ENCODE measurements at places on chromosomes 13 and 19.
A peak's percentile ranks its signal among the peaks of the same experiment; 100 is the strongest.

DNA sequence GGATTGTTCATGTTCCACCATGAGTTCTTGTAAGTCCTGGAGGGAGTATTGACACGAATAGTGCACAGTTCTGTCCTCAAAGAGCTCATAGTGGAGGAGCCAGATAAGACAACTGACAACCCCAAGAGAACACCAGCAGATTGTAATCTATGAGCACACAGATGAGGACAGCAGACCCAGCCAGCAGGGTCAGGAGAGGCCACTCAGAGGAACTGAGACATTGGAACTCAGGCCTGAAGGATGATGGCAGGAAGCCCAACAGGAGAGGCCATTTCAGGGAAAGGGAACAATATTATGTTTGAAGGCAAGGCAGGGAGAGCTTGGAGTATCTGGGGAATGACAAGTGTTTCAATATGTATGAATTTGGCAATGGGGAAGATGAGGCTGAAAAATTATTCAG is 63.7 kb upstream of the IPO5 start:
- DNase-seq = peak; percentile 14

DNA sequence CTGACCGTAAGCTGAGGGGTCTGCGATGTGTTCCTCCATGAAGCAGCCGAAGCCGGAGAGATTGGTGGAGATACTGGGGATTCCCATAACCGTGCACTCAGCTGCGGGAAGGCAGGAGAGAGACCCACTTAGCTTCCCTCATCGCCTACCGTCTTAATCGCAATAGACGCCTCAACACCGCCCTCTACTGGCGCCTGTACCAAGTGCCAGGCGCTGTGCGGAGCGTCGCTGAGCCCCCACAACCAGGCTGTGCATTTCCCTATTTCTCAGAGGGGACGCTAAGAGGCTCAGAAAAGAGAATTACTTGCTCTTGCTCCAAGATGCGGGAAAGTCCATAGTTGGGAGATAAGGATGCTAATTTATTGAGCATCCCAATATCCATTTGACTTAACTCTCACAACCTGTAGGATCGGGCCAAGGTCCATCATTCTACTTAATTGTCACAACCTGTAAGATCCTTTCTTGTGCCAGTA is 5.8 kb downstream of the FTL start:
- peak; percentile 82 for DNase-seq

DNA sequence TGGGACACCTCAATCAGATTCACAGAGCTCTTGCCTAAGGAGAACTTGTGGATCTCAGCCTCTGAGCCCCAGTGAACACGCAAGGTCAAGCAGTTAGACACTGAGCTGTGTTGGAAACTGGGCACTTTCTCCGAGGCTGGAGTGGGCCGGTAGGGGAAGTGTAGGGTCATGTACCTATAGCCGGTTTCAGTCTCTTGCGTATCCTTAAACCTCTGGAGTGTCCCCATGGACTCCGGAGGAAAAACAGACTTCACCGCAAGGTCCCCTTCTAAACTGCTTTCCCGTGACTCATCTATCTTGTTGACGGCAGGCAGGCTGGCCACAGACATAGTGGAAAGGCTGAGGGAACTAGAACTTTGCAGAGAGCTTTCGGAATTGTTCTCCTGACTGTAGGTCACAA is 11.3 kb downstream of the IQCN start:
- no peak for DNase-seq

DNA sequence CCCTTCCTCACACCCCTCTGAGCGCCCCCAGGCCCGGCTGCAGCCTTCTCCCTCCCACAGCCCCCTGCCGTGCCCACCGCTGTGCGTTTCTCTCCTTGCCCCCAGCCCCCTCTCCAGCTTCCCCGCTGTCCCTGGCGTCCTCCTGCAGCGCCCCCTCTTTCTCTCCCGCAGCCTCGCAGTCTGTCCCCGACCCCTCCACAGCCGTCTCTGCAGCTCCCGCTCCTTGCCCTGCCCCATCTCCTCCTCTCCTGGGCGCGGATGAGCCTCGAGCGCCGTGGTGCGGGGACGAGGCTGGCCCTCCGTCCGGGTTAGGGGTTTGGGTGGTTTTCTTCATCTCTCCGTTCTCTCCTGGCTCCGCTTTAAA is 1.1 kb downstream of the KMT5C start:
- peak; percentile 40 for DNase-seq

- DNase-seq = no peak
Observed at GRCh38 chr13:46097015-46097414, 7.8 kb downstream of the CPB2 start.

DNA sequence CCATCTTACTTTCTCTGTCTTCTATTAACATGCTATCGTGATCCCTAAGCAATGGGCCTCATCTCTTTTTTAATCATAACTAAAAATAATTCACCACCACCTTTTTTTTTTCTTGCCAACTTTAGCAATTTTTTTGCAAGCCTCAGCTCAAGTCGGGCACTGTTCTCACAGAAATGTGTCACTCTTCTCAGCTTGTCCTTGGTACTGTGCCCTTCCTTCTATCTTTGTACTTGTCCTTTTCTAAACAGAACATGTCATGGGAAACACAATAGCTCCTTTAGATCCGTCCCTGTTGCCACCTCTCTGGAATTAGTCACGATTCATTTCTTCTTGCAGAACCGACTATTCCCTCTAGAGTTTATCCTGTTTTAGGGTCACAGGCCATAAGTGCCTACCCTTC is 10.3 kb downstream of the SERP2 start:
- no peak for DNase-seq

DNA sequence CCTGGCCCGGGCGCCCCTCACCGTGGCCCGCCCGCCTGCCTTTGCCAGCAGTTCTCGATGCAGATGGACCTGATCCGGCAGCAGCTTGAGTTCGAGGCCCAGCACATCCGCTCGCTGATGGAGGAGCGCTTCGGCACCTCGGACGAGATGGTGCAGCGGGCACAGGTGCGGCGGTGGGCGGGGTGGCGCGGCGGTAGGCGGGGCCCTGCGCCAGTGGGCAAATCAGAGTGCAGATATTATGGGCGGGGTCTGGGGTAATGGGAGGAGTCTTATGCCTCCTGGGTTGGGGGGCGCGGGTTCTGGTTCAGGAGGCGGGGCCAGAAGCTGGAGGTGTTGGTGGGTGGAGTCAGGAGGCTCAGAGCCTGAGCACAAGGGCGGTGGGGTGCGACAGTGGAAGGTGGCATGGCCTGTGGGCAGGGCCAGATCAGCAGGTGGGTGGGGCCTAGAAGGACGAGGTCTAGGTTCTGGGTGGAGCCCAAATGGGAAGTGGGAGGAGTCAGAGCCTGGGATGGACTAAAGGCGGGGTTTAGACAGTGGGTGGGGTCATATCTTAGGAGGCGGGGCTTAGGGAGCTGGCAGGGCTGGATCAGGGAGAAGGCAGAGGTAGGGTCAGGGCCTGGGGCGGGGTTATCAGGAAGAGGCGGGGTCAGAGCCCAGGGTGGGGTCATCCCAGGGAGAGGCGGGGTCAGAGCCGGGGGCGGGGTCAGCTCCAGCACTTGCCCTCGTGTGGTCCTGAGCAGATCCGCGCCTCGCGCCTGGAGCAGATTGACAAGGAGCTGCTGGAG is 5.6 kb downstream of the APC2 start:
- peak; percentile 76 for DNase-seq

- no peak for DNase-seq
Observed at GRCh38 chr19:10968527-10969135, 7.8 kb downstream of the SMARCA4 start.

DNA sequence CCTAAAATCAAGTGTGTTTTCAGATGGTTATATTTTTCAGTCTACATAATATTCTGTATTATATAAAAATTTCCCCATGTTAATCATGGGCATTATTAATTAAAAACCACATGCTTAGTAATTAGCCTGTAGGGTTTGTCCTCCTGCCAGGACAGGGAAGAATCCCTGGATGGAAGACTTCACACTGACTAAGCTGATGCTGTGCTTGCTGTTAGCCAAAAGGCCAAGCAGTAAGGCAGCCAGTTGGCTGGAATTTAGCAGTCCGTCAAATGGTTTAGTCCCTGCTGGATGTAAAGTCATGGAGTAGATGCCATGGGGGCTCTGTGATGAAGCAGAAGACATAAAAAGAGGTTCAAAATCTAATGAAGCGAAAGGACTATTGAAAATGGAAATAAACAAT is 168.0 kb upstream of the OBI1 start:
- DNase-seq = no peak

- DNase-seq = peak; percentile 13
Observed at GRCh38 chr19:50994129-50994528, 7.3 kb downstream of the KLK8 start.

- no peak for DNase-seq
Observed at GRCh38 chr13:99970651-99971575, 654 bp downstream of the ZIC5 start.
